ENCODE measurements at places on chromosomes 3 and 15. TPM values are rescaled to one million over a fixed set of nuclear protein-coding genes. Genes with fewer than 3 reads are reported as not detected.
A peak's percentile ranks its signal among the peaks of the same experiment; 100 is the strongest.

The GREM1 gene
- 1.4 TPM for total RNA-seq

DNA sequence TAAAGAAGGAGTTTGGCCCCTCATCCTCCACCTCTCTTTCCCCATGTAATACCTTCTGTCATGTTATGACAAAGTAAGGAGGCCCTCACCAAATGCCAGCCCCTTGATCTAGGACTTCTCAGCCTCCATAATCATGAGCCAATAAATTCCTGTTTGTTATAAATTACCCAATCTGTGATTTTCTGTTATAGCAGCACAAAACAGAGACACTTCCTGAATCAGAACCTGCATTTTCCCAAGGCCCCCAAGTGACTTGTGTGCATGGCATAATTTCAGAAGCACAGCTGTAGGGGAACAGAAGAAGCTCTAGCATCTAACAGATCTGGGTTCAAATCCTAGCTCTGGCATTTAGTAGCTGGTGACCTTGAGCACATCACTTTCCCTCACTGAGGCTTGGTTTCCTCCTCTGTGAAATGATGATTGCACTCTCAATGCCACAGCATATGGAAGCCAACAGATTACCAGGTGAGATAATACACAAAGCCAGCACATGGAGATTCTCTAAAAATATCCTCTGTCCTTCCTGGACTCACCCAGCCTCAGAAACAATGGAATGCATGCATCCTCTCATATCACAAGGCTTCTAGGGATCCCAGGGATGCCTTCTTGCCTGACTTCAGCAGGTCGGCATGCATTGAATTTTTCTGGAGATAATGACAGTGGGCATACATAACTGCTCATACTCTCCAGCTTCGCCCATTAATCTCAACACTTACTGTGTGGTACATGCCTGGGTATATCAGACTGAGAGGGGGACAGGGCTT lies 26.3 kb downstream of the TLNRD1 start:
- DNase-seq = no peak

- no peak for DNase-seq
These were observed 145.0 kb downstream of the CMSS1 start for GRCh38 chr3:99962703-99963102.

DNA sequence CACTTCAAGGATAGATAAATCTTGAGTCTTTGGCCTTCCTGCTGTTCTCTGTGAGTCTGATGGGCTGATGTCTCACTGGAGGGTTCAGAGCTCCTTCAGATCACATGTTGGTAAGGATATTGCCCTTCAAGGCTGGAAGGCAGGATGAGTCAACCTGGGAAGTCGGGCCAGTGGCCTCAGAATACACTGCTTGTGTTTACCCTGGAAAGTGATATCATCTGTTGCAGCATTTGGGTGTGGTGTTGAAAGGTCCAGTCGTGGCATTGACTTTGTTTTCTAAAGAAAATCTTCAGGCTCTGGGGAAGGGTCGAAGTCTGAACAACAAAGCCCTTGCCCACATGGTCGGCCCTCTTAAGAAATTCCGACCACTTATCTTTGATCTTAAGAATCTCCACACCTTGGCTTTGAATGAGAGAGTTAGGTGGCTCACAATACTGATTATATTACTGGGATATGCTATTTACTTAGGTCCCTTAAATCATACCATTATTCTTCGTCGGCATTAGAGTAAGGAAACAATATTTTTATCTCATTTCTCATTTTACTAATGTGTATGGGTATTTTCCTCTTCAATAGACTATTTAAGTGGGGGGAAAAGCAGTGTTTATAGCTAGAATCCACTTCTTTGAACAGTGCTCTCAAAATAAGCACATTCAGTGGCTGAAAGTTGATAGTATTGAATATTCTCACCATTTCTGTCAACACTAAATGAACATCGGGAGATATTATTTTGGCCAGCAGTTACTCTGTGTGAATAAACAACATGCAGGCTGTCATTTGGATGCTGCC lies 303.9 kb upstream of the RASGRP1 start:
- DNase-seq = no peak

DNA sequence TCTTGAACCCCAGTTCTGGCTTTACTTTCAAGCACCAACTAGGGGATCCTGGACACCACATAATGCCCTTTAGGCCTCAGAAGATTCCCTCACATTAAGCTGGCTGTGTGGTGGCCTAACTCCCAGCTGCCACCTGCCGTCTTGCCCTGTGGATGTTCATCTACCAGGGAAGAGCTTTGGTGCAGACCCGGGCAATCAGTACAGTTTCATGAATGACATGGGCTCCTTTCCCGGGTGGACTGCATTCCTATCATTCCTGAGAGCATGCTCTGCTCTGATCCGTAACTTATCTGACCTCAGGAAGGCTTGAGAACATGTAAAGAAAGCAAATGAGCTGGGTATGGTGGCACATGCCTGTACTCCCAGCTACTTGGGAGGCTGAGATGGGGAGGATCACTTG lies 50.0 kb upstream of the GSK3B start:
- no peak for DNase-seq

GRCh38 chr3:29215948-29216347 lies 64.9 kb upstream of the RBMS3 start:
- no peak for DNase-seq

DNA sequence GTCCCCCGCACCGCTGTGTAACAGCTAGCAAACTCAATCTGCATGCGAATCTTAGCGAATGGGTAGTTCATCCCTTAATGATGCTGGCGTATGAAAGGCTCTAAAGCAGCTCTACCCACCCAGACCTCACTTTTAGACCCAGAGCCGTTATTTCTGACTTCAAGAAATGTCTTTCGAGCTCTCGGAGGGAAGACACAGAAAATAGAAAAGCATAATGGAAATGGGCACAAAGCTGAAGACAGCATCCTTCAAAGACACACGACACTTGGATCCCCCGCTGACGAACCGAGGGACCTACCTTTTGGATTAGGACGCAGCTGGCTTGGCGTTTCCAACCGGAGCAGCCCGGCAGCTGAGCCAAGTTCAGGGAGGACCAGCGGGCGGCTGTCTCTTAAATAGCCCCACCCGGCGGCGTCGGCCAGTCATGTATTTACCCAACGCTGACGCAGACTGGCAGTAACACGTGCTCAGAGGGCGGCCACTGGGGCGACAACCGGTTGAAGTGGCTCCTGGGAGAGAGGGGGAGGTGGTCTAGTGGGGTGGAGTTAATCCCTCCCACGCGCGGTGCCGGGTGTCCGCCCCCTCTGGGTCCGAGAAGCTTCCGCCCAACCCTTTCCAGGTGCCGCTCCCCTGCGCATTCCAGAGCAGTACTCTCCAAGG lies 1.5 kb downstream of the CCK start:
- DNase-seq = peak; percentile 41

The CX3CR1 gene
- total RNA-seq = 2.8 TPM

The FBXW12 gene
- 0.66 TPM for total RNA-seq

The PPP1R14D gene
- total RNA-seq = not detected

- no peak for DNase-seq
These were observed 861.9 kb upstream of the ARPP21 start for GRCh38 chr3:34777386-34777785.

The LRRC34 gene
- 1.0 TPM for total RNA-seq

The ZNF502 gene
- 4.6 TPM for total RNA-seq

GRCh38 chr15:87703327-87704111 lies 553.0 kb downstream of the NTRK3 start:
- DNase-seq = no peak

GRCh38 chr3:187798531-187799530 lies 53.6 kb upstream of the BCL6 start:
- no peak for DNase-seq

The CHRM5 gene
- total RNA-seq = not detected

DNA sequence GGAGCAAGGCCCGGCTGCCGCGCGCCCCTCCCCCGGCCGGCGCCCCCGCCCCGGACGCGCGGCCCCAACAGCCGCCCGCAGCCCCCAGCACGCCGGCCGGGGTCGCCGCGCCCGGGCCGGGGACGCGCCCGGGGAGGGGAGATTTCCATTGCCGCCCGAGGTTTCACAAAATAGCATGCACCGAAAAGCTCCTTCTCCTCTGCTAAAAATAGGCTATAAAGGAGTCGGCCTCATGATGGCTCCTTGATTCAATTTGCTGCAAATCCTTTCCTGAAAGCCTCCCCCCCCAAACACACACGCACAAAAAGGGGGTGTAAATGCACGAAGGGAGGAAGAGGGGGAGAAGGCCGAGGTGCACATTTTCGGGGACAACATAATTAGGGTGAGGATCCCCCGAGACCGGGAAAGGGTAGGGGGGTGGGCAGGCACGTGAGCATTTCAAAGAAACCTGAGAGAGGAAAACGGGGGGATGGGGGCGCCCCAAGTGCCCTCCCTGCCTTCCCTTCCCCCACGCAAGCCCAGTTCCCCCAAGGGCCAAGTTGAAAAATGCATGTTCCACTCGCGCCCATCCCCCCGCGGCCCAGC lies 734 bp downstream of the TBL1XR1 start:
- peak; percentile 57 for DNase-seq

The SHQ1 gene
- total RNA-seq = 17.4 TPM

DNA sequence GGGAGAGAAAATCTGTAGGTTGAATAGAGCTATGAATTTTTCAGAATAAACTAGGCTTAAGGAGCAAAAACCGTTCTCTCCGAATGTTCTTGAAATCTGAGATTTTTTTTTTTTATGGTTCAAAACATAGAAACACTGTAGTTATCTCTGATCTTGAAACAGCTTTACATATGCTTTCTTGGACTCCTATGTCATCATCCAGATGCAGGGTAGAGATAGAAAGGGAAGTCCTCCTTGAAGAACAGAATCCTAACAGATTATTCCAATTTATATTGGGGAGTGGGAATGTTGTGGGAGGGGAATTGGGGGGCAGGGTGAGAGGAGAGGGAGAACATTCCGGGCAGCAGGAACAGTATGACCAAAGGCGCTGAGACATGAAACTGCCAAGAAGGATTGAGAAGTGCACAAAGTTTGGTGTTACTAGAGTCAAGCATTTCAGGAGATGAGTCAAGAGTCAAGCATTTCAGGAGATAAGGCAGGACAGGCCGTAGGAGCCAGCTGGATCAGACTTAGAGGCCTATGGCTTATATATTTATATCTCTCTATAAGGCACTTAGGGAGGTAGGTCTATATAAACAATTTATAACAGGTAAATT lies 21.9 kb upstream of the ST3GAL6 start:
- DNase-seq = no peak

The REC114 gene
- total RNA-seq = not detected

- no peak for DNase-seq
These were observed 19.5 kb downstream of the RYK start for GRCh38 chr3:134231131-134231530.

DNA sequence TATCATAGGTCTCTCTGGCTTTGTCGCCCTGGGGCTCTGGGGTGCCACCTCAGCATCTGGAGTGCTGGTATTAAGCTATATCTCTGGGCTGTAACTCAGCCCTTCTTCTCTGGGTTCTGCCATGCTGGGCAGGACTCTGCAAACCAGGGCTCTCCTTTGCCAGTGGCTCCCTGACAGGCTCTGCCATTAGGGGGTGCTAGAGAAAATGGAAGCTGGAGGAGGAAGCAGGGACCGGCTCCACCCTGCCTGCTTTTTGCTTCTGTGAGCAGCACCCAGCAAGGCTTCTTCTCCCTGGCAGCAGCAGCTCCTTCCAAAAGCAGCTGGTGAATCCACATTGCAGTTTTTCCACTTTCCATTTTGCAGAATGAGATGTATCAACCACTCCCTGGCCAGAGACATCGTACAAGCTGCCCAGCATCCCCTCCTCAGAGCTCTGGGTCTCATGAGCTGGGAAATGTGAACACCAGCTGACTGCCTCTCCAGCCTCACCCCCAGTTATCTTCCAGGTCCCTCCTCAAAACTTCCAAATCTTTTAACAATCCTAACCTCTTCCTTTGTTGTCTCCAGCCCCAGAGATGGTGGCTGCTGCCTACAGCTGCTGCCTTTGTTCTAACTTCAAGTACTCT lies 165.0 kb downstream of the ABHD5 start:
- DNase-seq = no peak

The KIF15 gene
- 1.1 TPM for total RNA-seq

The TASOR gene
- 118 TPM for total RNA-seq

GRCh38 chr3:176807938-176808337 lies 389.3 kb downstream of the TBL1XR1 start:
- DNase-seq = no peak

DNA sequence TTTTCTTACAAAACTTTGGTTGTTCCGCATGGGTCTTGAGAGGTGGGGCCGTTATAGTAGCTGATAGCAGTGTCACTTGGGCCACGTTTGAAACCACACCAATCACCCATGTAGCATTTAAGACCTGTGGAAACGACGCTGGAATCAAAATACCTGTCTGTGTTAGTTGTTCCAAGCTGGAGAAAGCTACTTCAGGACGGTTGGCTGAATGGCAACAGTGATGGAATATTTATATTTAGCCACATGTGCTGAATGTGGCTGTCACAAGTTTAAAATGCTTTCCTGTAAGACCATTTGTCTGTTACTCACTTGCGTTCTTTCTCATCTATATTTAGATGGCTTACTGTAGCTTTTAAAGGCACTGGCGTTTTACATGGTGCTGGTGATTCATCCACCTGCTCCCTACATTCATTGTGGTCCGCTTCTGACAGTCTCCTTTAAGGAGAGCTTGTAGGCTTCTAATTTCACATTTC lies 1.4 kb downstream of the DNAJA4 start:
- DNase-seq = no peak

DNA sequence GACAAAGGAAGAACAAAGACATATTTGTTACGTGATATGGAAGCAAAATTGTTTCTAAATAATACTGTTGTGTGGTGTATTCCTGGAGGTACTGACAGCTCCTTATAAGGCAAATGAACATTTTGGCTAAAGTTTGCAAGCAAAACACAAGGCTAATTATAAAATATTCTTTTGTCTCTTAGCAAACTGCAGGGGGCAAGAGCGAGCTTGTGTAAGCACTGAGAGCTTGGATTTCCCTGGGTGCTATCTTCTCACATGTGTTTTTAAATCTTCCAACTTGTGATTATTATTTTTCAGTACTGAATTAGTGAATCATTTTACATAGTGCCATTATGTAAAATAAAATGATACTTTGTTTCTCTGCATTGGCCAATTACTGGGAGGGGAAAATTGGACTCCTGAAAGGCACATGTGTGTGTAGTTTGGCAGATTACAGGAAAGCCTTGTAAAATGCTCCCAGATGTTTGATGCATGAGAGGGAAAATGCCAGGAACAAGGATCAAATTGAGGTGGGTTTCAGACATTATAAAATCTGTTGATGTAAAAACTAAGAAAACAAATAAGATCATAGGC lies 611.5 kb downstream of the AGBL1 start:
- DNase-seq = no peak

GRCh38 chr15:42687740-42688139 lies 49.2 kb downstream of the CDAN1 start:
- no peak for DNase-seq

DNA sequence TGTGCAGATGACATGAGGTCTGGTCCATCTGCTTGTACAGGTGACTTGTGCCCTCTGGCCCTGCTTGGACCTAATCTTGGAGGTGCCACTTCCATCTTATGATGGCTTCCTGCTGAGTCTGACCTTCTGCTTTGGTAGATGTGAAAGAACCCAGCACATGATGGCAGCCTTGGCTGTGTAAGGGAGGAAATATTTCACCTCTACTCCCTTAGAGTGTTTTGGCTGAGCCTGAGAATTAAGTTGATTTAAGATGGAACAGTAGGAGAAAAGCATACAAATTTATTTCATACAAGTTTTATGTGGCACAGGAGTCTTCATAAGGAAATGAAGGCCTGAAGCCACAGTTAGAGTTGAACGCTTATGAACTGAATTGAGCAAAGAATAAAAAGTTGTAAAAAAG lies 27.6 kb upstream of the CDCP1 start:
- DNase-seq = no peak

Measured in breast epithelium (tissue), 4 donors.